ENCODE measurements at places on chromosomes 3 and 15. TPM values are rescaled to one million over a fixed set of nuclear protein-coding genes. Genes with fewer than 3 reads are reported as not detected.

- peaks cover 3% of the 10 kb centered on the region for H3K27me3 ChIP-seq
- DNase-seq = peak; percentile 27
- H3K4me3 ChIP-seq = no peak overlapping the region
- no peaks in the 10 kb centered on the region for H3K36me3 ChIP-seq
- no peak overlapping the region for H3K27ac ChIP-seq
Measured at GRCh38 chr15:64004587-64004986, 41.7 kb downstream of the DAPK2 start.

DNA sequence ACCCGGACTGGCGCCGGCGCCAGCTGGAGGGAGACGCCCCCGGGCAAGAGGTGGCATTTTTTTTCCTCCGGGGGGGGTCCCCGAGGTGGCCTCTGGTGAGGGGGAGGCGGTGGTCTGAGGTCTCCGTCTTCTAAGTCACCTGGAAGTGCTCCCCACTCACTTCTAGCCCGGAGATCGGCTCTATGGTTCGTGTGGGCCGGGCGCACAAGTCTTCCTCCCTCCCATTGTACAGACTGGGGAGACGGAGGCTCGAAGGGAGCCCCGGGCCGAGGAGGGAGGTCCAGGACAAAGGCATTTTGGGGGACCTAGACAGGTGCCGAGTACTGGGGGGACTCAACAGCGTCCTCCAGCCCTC is 4.4 kb downstream of the GATA2 start:
- H3K27ac ChIP-seq = no peak overlapping the region
- no peaks in the 10 kb centered on the region for H3K36me3 ChIP-seq
- no peak overlapping the region for H3K4me3 ChIP-seq
- no peak for DNase-seq
- H3K27me3 ChIP-seq = peaks cover 64% of the 10 kb centered on the region

DNA sequence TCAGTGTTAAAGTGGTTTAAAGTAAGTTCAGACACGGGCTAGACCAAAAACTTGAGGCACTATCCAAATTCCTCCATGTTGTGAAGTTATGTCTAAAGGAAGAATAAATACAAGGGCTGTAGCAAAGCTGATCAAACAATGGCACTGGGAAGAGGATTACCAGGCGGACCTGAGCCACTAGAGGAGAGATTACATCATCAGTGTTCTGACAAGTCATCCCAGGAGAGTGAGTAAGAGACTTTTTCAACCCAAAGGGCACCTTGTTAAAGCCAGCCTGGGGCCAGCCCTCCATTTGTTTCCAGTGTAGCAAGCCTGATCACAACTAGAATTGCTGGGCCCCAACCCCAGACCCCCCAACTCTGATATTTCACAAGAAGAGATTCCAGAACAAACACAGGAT is 166.9 kb downstream of the DCLK3 start:
- no peaks in the 10 kb centered on the region for H3K36me3 ChIP-seq
- no peak for DNase-seq
- H3K27me3 ChIP-seq = peaks cover 18% of the 10 kb centered on the region
- no peak overlapping the region for H3K4me3 ChIP-seq
- no peak overlapping the region for H3K27ac ChIP-seq

GRCh38 chr15:57031605-57032004 is 113.2 kb downstream of the TCF12 start:
- H3K4me3 ChIP-seq = peak overlapping the region; percentile 21
- H3K27ac ChIP-seq = peak overlapping the region; percentile 90
- no peaks in the 10 kb centered on the region for H3K27me3 ChIP-seq
- no peak for DNase-seq

Gene SLC9C1
- not detected for total RNA-seq

Gene A4GNT
- not detected for total RNA-seq

Gene SLTM
- 53.9 TPM for total RNA-seq

- no peak overlapping the region for H3K27ac ChIP-seq
- H3K4me1 ChIP-seq = peaks cover 24% of the 10 kb centered on the region
- H3K36me3 ChIP-seq = peaks cover 15% of the 10 kb centered on the region
- no peak overlapping the region for H3K4me3 ChIP-seq
- H3K27me3 ChIP-seq = no peaks in the 10 kb centered on the region
Measured at GRCh38 chr3:39404943-39405686, 1.4 kb upstream of the RPSA start.

DNA sequence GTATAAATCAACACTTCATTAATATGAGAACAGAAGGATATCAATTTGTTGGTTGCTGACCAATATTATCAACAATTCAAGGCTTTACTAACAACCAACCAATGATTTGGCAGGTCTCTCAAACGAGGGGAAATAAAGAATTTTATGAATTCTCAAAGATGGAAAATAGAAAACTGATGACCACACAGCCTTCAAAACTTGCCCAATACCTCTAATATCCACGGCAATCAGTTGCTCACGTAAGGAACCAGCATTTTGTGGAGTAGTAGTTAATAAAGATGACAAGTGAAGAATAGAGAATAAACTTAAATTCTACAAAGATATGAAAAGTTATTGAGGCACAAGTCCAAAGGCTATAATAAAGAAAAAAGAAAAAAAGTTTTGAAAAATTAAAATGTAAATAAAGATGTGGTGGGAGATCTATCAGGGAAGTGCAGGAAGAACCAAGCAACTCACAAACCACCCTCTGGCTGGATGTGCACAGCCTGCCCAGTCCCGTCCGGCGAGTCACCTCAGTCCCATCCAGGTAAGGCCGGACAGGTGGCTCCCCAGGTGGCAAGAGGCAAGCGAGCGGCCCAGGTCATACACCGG is 808 bp downstream of the GK5 start:
- H3K36me3 ChIP-seq = no peaks in the 10 kb centered on the region
- H3K4me1 ChIP-seq = peaks cover 47% of the 10 kb centered on the region
- no peak for DNase-seq
- peak overlapping the region; percentile 90 for H3K4me3 ChIP-seq
- H3K27me3 ChIP-seq = no peaks in the 10 kb centered on the region

DNA sequence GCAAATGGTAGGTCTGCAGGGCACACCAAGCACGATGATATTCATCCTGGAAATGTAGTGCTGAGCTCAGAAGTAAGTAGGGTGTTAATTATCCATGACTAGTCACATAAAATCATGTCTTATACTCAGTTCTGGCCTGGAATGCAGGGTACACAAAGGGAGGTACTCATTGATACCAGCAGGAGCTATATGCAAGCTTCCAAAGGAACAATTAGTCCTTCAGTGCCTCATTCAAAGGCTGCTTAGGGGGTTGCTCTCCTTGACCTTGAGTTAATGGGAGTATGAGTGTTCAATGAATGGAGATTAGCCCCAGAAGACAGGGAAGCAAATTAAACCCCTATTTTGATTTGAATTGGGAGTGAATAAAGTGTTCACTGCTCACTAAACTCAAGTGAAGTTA is 38.3 kb downstream of the CNTN6 start:
- no peaks in the 10 kb centered on the region for H3K36me3 ChIP-seq
- H3K27me3 ChIP-seq = no peaks in the 10 kb centered on the region
- H3K4me3 ChIP-seq = no peak overlapping the region
- H3K4me1 ChIP-seq = peaks cover 12% of the 10 kb centered on the region
- H3K27ac ChIP-seq = no peak overlapping the region

DNA sequence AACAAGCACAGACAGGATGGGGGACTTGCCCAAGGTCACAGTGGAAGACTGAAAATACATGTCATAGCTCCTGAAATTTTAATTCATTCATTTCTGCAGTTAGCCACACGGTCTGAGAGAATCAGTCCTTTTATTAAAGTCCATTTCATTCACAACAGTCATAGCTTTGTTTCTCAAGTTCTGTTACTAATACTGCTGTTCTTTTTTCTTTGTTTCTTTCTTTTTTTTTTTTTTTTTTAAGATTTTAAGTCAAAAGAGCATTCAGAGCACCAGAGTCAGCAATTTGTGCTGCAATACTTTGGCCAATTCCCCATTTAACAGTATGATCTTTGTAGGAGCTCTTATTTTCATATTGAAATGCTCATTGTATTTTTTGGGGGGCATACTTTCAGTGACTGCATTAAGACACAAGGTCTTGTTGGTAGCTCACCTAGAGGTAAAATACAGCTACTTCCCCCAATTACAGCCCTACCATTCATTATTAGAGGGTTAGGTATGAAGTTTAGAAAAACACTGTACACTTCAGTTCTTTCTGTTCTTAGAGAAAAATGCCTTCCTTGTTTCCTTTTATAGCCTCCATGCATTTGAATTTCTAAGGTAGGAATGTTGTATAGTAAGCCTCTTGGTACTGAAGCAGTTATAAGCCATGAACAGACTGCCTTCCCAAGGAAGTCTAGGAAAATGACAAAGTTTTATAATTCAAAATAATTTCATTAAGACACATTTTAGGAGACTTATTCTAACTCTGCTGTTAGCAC is 9.6 kb downstream of the GALK2 start:
- no peak overlapping the region for H3K4me3 ChIP-seq
- no peak overlapping the region for H3K27ac ChIP-seq
- H3K4me1 ChIP-seq = peaks cover 9% of the 10 kb centered on the region
- no peak for DNase-seq

- no peak for DNase-seq
- H3K4me3 ChIP-seq = no peak overlapping the region
- H3K27ac ChIP-seq = no peak overlapping the region
- H3K36me3 ChIP-seq = peaks cover 37% of the 10 kb centered on the region
Measured at GRCh38 chr3:9669720-9670432, 20.6 kb downstream of the MTMR14 start.

- DNase-seq = no peak
- H3K36me3 ChIP-seq = peaks cover 5% of the 10 kb centered on the region
- H3K27ac ChIP-seq = no peak overlapping the region
- peaks cover 9% of the 10 kb centered on the region for H3K4me1 ChIP-seq
- H3K4me3 ChIP-seq = no peak overlapping the region
Measured at GRCh38 chr3:149180057-149180573, 41.5 kb downstream of the CP start.

Gene ITIH1
- total RNA-seq = not detected

DNA sequence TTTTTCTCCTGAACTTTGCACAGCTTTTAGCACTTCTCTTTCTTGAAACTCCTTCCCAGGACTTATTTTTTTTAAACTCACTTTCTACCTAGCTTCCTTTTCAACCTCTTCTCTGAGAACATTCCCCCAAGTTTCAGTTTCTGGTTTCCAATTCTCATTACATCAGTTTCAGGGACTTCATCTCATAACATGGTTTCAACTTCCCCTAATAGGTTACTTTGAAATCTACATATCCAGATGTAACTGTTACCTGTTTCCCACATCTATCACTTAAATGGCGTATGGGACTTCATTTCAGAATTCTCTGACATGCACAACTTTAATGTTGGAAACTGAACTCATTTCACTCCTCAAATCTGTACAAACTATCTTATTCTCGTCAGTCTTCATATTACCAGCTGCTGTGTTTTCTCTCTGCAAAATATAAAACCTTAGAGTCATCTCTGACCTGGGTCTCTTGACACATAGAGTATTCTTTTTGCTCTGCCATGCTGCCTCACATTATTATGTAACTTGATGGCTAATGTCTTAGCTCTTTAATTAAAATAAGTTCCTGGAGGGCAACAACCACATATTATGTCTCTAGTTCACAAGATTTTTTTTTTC is 58.4 kb downstream of the NME9 start:
- H3K27me3 ChIP-seq = no peaks in the 10 kb centered on the region
- no peak for DNase-seq
- H3K4me1 ChIP-seq = no peaks in the 10 kb centered on the region
- no peak overlapping the region for H3K27ac ChIP-seq

All from chondrocyte (in vitro differentiated cells).